Stimulated activated CD4-positive, alpha-beta T cell treated with anti-CD3 and anti-CD28 coated beads, Interleukin-2, amount 100 ng/mL, for 24 hours (primary cell): ENCODE measurements at places on chromosomes 7 and 10.
A peak's percentile ranks its signal among the peaks of the same experiment; 100 is the strongest.

- no peak for DNase-seq
Measured at GRCh38 chr10:70711177-70711576, 38.9 kb downstream of the ADAMTS14 start.

GRCh38 chr7:157481389-157481788, 144.6 kb downstream of the DNAJB6 start:
- DNase-seq: no peak

DNA sequence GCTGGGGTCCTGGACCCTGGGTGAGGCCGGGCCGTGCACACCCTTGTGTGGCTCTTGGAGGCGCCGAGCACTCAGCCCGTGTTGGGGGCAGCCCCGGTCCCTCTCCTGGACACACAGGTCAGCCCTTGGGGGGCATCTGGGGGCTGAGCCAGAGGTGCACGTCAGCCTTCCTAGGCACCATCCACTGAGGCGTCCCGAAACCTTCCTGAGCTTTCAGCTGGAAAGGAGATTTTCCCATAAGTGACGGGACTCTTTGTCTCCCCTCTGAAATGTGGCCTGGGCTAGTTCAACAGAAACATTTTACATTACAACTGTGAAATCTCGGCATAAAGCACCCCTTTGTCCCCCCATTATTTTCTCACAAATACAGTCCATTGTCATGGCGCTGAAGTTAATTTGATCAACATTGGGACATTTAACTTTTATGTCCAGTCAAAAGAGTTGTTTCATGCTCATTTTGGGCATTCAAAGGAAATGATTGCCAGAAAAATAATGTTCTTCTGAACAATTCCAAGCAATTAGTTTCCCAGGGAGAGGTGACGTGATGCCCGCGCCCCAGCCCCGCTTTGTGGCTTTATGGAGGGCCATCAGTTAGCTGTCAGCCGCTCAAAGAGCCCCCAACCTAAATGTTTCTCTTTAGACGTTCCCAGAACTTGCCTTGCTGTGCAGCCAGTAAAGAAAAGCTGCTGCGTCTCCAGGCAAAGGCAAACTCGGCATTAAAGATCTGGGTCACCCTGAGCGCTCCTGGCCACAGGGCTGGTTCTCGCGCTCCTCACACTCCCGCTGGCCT, 70.8 kb downstream of the NKX6-2 start:
- DNase-seq: no peak

DNA sequence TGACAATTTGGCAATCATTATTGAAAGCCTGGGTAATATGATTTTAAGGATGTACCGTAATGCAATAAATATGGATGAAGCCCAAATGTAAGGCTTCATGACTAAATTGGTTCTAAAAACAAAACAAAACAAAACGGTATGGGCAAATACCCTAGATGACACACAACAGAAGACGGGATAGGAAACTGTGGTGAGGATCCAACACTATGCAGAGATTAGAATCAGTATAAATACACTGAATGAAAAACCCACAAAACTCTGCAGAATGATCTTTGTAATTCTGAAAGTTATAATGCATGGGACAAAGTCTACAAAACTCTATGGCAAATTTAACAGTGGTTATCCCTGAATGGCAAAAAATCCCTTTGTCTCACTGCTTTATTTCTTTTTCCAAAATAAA, 57.6 kb downstream of the MALSU1 start:
- no peak for DNase-seq

DNA sequence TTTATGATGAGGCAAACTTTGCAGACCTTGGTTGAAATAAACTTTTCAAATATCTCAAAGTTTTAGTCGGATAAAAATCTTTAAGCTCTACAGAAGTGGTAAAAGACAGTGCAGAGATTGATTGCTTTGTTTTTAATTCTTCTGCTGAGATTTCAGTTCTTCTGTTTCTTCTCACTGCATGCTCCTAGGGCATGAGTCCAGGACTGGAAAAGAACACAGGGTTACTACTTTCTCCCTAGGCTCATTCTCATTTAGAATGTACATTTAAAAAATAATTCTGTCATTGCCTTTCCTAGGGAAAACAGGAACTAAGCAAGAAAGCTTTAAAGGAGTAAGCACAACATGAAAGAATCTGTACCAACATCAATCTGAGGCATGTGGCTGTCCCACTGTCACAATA, 256.7 kb upstream of the DGKB start:
- DNase-seq: no peak

- DNase-seq: no peak
Measured at GRCh38 chr7:142898377-142899170, 13.0 kb upstream of the TRPV6 start.

DNA sequence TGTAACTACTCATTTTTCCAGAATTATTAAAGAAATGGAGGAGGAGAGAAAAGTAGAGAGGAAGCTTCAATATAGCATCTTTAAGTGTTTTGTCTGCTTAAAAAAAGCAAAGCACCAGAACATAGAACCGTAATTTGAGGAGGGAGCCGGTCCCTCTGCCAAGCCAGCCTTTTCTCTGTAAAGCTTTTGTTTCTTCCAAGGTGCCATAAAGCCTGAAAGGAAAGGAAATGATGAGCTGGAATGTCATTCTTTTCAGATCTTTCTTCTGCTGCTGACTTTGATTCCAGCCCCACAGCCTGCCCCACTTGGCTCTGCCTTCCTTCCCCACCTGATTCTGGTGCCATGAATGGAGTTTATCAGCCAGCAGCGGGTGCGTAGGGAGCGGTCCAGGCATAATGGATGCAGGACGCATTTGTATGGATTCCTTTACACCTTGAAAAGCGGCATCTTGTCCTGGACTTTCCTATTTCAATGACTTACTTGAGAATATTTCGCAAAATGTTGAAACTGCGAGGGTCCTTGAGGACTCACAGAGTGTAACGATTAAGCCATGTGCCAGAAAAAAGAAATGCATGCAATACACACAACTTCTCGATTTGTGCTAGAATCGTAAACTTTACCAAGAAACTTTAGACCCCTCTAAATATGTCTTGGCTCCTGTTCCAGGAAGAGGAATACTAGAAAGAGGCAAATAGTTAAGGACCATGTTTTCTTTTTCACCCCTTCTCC, 569.5 kb upstream of the MGMT start:
- DNase-seq: no peak

DNA sequence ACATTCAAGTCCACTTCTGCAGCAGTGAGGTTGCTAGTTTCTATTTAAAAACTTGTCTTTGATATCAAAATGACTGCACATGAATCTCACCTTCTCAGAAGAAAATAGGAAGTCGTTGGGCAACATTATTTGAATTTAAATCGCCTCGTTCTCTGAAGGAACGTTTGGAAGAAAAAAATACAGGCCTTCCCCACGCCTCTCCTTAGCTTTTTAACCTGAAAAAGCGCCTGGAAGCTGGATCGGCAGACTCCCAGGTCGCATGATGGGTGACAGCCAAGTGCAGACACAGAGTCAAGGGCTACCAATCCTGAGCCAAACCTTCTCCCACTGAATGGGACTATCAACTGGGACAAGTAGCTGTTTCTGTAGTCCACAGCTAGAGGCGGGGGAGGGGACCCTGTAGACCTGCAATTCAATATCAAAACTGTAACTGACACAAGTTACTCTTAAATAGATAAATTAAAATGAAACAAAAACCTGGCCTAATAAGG, 2.2 kb downstream of the FAM53B start:
- no peak for DNase-seq

- DNase-seq: no peak
Measured at GRCh38 chr7:68441645-68442044, 1156.6 kb upstream of the AUTS2 start.

GRCh38 chr7:79290841-79291497, 162.5 kb downstream of the MAGI2 start:
- DNase-seq: no peak

DNA sequence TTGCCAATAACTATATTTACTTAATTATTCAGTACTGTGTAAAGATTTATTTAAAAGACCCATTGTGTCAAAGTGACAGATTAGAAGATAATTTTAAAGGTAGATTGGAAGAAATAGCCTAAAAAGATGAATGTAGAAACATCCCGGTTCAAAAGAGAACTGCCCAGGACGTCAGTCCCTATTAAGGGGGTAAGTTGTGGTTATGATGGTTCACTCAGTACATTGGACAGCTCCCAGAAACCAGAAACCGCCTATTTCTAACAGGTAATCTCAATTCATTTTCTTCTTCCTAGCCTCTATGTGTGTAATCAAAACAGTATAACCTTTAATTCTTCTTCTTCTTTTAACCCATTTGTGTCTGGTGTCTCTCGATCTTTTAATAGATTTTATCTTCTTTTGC, 1.5 kb upstream of the FERD3L start:
- no peak for DNase-seq

DNA sequence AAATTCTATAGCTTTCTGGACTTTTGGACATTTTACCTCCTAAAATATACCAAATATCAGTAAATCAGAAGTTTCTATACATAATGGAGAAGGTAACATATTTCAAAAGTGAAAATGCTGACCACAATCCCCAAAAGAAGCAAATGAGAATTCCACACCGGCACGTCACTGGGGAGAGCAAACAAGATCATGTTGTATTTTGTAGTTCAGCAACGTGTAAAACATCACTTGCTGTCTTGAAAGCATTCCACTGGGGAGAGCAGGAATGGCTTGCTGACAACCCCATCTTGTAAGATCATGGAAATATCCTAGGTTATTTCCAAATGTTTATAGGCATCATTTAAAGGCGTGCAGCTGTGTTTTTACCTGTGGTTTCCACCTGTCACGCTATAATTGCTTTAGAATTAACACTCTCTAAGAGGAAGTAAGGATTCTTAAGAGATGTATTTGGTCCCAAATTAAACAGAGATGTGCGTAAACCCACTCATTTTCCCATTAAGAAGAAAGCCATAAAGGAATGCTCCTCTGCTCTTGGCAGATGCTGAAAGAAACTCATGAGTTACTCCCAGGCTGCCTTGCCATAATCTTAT, 397.1 kb upstream of the POT1 start:
- no peak for DNase-seq

GRCh38 chr7:139600306-139600705, 76.8 kb downstream of the CLEC2L start:
- DNase-seq: no peak

- no peak for DNase-seq
Measured at GRCh38 chr10:97297556-97298222, 5.3 kb upstream of the ARHGAP19 start.

DNA sequence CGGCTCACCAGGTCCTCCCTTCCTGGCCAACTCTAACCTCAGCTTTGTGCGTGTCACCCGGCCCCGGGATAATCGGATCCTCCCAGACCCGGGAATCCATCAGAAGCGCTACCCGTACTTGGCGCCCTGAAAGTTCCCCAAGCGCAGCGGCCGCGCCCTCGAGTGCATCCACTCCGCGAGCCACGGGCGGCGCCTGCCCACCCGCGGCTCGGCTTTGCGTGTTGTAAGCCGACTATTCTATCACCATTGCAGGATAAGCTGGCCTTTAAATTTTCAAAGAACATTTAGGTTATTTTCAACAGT, 35.7 kb upstream of the EBLN1 start:
- peak; percentile 46 for DNase-seq

DNA sequence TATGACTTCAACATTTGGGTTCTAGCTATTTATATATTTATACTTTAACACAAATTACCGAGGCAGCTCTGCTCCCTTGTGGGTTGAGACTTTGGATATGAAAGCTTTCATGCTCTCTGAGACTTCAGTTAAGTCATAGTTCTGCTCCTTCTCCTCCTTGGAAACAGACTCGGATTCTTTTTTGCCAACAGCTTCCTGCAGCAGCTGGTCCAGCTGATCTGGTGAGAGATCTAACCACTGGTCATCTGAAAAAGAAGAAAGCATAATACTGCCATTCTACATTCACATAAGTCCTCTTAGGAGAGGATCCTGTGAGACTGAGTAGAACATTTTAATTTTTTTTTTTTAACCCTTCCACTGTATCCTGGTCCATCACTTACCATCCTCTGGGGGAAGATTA, 28.6 kb downstream of the ECD start:
- DNase-seq: no peak

- DNase-seq: no peak
Measured at GRCh38 chr7:114631249-114631822, 216.7 kb downstream of the FOXP2 start.

- no peak for DNase-seq
Measured at GRCh38 chr7:117750612-117751563, 122.4 kb downstream of the CTTNBP2 start.

DNA sequence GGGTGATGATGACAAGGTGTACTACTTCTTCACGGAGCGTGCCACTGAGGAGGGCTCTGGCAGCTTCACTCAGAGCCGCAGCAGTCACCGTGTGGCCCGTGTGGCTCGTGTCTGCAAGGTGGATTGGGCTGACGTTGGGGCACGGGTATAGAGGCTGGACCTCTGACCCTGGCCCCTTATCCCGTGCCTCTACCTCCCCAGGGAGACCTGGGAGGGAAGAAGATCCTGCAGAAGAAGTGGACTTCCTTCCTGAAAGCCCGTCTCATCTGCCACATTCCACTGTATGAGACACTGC, 8.4 kb downstream of the MRPL43 start:
- no peak for DNase-seq

DNA sequence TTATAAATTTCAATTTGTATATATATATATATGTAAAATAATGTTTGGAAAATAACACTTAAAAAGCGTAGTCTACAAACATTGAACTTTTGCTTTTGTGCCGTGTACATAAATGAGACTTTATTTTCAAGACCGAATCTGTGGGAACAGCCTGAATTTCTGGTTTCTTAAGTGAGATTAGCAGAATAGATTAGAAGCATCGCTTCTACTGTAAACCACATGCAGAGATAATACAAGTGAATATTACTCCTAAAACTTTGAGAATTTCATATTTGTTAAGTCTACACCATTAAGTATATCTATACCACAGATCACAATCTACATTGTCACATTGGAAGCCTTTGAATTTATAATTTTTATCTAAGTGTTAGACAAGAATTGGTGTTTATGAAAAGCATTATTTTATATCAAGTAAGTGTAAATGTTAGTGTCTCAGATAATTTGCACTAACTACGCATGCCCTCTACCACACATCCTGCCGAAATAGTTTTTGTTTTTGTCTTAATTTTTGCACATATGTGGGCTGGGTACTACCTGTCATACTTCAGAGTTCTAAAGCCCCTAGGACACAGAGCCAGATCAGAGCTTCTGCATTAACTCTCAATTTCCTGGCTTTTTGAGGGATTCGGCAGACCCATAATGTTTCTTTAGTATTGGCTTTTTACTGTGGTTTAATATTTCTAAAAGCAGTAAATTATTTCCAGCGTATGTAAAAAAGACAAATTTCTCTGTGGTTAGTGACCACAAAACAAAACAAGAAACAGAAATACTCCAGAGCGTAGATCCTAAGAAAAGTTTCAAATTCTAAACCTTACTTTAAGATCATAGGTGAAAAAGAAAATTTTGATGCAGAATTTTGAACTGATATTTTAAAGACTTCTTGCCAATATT, 20.0 kb downstream of the TWIST1 start:
- DNase-seq: no peak

DNA sequence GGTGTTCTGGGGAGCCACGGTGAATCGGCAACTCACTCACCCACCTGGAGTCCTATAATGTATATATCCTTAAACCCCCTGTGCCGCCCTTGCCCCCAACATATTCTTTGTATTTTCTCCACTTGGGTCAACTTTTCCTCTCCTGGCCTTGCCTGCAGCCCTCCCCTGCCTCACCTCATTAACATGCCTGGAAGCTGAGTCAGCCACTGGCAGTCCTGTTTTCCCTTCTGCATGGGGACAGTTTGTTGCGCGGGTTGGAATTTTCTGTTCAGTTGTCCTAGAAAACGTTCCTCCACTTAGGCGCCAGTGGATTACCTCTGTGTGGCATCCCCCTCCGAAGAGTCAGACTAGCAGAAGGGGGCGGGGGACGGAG, 97.4 kb downstream of the C10orf105 start:
- DNase-seq: no peak

GRCh38 chr10:1612908-1613307, 124.4 kb downstream of the ADARB2 start:
- no peak for DNase-seq
